ENCODE measurements at places on chromosomes 5 and 9.
A peak's percentile ranks its signal among the peaks of the same experiment; 100 is the strongest.

- no peak overlapping the region for H3K4me3 ChIP-seq
- no peaks in the 10 kb centered on the region for H3K27me3 ChIP-seq
- DNase-seq: no peak
- no peak overlapping the region for H3K27ac ChIP-seq
- H3K36me3 ChIP-seq: no peaks in the 10 kb centered on the region
Observed at GRCh38 chr5:83942155-83942554, 221.5 kb upstream of the HAPLN1 start.

GRCh38 chr9:33159777-33160127 lies 7.4 kb downstream of the B4GALT1 start:
- no peaks in the 10 kb centered on the region for H3K27me3 ChIP-seq
- DNase-seq: peak; percentile 61
- H3K36me3 ChIP-seq: peaks cover 8% of the 10 kb centered on the region
- H3K4me3 ChIP-seq: peak overlapping the region; percentile 80
- peaks cover 77% of the 10 kb centered on the region for H3K4me1 ChIP-seq
- peak overlapping the region; percentile 95 for H3K27ac ChIP-seq

DNA sequence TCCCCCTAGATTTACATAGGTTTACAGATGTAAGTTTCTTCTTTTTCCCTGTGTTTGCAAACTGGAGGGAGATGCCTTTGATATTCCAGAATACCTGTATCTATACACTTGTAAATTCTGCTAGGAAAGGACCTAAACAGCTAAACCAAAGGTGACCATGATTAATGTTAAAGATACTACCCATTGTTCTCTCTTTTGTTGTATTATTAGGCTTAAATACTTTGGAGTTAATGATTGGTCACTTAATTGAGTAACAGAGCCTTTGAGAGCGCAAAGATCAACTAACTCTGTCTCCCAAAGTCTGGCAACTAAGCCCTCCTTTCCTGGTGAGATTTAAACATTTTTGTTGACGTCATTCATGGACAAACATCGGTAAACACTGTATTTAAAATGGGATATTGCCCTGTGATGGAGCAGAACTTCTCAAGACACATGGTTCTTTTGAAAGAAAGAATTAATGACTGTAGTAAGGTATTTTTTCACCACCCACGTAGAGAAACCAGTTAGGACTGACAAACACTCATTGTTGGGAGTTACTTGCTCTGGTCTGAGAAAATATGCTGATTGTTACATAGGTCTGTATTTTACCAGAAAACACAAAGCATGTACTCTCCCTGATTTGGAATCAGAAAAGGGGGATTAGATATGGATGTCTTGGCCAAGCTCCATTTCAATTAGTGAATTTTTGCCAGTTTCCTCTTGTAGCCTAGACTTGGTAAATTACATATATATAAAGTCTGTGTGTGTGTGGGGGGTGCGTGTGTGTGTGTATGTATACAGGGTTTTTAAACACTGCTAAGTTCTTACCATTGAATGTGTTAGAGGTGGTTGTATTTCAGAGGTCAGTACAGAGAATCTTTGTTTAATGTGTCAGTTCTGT lies 4.6 kb downstream of the VCAN start:
- no peaks in the 10 kb centered on the region for H3K36me3 ChIP-seq
- H3K27ac ChIP-seq: no peak overlapping the region
- DNase-seq: no peak
- H3K4me1 ChIP-seq: peaks cover 16% of the 10 kb centered on the region
- H3K27me3 ChIP-seq: peaks cover 29% of the 10 kb centered on the region
- no peak overlapping the region for H3K4me3 ChIP-seq

- H3K27me3 ChIP-seq: peaks cover 10% of the 10 kb centered on the region
- no peak overlapping the region for H3K27ac ChIP-seq
- no peaks in the 10 kb centered on the region for H3K36me3 ChIP-seq
- DNase-seq: no peak
Observed at GRCh38 chr5:88394536-88395175, 126.0 kb upstream of the TMEM161B start.

DNA sequence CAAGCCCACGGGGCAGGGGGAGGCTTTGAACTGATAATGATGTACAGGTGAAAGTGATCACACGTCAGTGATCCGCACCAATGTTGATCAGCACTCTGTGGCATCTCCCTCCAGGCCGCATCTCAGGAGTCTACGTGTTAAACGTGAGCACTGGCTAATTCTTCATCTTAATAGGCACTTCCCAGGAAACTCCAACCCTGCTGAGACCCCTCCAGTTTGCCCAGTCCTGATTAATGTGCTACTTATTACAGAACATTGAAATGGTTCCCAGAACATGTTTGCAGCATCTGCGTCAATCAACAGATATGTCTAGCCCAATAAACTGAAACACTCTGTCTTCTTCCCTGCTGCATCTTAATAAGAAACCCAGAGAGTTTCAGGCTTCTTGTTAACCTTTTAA lies 298.4 kb downstream of the DEPDC1B start:
- no peak for DNase-seq
- no peaks in the 10 kb centered on the region for H3K27me3 ChIP-seq
- H3K4me3 ChIP-seq: no peak overlapping the region
- peaks cover 9% of the 10 kb centered on the region for H3K4me1 ChIP-seq

DNA sequence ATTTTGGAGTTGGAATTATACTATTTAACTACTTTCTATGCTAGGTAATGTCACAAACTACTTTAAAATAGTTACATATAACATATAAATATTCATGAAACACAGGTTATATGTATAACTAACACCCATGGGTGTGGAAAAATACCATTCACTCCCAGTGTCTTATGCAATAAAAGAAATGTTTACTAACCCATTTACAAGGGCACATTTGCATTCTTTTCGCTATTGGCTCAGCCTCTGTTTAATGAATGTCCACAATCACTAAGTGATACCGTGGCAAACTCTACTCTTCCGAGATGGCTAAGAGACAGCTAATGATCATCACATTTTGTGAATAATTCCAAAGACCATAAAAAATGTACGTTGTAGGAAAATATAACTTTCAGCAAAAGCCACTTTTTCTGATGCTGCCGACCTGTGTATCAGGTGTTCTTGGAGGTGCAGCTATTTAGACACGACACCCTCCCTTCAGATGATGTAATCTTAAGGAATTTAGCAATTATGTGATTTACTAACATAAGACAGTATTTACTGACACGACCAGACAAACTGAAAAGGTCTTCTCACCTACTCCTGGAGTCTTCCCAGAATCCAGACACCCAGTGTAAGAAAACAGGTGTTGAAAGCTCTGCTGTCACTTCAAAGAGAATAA lies 121.7 kb upstream of the FAM120A start:
- DNase-seq: no peak
- peaks cover 15% of the 10 kb centered on the region for H3K27me3 ChIP-seq
- no peak overlapping the region for H3K4me3 ChIP-seq
- peaks cover 6% of the 10 kb centered on the region for H3K36me3 ChIP-seq
